CD4-positive, alpha-beta T cell treated with Interleukin-15 for 4 hours (primary cell): ENCODE measurements at places on chromosomes 2 and 18.

GRCh38 chr2:131966256-131966655 is 195.5 kb downstream of the ANKRD30BL start:
- no peak for DNase-seq

- DNase-seq = peak; percentile 6
These were observed 45.6 kb downstream of the ZNF519 start for GRCh38 chr18:14086458-14087231.

DNA sequence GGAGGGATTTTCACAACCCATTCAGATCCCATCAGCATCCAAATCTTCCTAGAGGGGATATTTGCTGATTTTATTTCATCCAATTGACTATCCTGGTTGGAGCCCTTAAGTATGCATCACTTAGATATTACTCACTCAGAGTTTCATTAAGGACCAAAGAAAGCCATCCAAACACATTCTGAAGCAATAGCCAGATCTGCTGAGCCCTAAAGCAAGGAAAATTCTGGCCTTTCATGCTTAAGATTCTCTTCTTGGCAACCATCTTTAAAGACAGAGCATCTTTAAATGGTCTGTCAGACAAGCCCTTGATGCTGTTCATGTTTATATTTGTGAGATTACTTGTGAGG is 40.9 kb upstream of the C1D start:
- DNase-seq = no peak

- DNase-seq = no peak
These were observed 133.4 kb downstream of the RGPD3 start for GRCh38 chr2:106334802-106335201.

DNA sequence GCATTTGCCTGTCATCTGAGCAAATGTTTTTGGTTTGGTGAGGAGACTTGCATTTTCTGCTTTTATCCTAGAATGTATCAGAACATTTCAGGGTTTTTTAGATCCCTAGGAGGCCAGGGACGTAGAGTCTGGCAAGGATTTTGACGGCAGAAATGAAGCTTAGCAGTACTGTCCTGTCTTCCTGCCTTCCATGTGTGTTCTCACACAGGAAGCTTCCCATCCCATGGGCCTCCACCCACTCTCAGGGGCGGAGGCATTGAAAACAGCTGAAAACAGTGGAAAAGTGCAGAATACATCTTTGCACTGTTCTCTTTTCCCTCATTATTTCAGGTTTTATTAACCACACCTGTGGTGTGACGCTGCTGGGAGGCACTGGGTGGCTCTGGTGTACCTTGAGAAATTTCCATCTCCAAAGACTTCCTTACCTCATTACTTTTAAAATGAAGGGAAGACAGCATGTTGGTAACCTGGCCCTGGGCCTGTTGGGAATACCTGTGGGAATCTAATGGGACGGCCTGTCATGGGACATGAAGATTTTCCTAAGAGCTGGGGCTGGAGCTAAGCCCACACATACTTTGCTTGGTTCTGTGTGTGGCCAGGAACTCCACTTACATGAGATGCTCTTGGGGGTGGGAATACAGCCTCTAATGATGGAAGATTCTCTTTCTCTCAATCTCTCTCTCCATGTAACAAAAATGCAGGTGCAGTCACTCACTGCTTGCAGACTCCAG is 20.5 kb downstream of the PCARE start:
- no peak for DNase-seq

GRCh38 chr2:158142165-158142564 is 40.5 kb downstream of the UPP2 start:
- no peak for DNase-seq

DNA sequence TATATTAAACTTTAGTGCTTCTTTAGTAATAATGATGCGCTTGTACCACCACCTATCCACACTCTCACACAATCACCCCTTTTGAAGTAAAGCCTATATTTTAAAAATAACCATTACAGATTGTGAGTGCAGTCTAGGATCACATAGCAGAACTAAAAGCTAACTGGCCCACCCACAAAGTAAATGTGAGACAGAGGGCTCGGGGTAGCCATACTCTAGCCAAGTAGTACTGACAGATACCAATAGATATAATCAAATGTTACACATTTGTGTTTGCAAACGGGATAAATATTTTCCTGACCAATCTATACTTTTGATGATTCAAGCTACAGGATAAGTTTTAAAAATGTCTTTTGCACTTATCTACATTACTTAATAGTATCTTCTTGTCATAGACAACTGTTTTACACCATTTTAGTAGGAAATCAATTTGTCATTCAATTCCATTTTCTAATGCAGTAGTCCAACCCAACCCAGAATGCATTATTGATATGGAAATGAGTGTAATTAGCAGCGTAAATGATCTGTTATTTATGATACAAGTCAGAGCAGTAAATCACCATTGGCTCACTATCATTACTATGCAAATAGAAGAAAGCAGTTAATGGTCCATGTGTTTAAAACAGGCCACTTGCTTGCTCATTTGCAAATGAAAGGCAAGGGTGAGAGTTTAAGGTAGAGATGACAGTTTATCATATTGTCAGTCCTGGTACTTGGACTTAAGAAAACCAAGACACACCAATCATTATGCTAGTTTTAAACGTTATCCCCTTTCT is 111.8 kb downstream of the ERBB4 start:
- DNase-seq = no peak

DNA sequence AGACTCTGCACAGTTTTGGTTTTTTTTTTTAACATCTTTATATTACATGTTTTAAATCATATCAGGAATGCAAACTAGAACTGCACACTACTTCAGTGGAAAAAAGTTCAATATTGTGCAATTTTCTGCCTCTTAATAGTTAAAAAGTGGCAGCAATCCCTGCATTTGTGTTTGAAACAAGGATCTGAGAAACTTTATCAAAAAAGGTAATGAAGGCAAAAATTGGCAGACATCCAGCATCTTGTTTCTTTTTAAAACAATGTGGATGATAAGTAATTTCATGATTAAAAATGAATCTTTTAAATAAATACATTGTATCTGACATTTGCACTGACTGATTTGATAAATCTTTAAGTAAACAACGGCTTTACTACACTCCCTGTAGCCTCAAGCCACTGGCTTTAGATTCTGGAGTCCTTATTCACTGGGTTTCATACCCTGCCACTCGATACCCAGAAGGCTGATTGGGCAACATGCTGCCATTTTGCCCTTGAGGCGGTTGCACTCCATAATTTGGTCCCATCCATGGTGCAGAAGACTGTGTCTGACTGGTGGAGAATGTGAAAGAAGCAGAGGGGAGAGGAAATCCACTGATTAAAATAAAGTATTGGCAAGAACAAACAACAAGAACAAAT is 21.6 kb upstream of the C2orf42 start:
- no peak for DNase-seq

GRCh38 chr18:31493171-31493570 is 4.8 kb upstream of the DSG2 start:
- DNase-seq = no peak

DNA sequence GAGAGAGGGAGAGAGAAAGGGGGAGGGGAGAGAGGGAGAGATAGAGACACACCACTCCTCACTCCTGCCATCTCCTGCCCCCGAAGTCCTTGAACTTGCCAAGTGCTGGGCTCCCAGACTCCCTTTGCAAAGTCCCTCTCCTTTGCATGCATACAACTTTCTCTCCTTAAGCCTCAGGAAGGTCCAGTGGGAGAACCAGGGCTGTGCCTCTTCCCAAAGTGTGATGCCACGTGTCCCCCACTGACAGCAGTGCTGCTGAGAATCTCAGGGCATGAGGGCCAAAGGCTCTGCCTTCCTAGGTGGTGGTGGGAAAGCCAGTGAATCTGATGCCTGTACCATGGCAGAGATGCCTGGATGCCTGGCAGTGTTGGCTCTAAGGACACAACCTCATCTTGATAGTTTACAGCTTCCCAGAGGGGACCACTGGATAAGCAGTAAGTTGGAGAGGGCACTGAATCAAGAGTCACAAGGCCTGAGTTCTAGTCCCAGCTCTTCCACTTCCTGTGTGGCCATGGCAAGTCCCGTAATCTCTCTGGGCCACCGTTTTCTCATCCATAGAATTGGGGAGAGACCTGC is 103.4 kb downstream of the CLIP4 start:
- no peak for DNase-seq

DNA sequence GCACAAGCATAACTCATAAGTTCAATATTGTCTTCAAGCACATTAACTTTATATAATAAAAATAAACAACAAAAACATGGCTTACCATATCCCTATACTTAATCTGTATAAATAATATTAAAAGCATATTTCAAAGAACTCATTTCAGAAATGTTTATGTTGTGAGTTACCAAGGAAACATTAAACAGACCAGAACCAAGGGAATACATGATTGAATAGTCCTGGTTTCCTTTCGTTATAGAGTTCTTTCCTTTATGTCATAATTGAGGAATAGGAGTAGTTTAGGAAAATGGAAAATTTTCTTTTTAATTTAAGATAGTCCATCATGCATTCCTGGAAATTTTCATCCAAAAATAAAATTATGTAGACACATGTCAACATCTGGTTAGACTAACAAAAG is 343.0 kb downstream of the ERBB4 start:
- no peak for DNase-seq

GRCh38 chr2:237270520-237270919 is 143.4 kb downstream of the COL6A3 start:
- no peak for DNase-seq

GRCh38 chr2:161373942-161374341 is 42.2 kb upstream of the TBR1 start:
- no peak for DNase-seq
